Colonic mucosa (tissue), 4 donors: ENCODE measurements at places on chromosomes 6 and 20. TPM values are rescaled to one million over a fixed set of nuclear protein-coding genes. Genes with fewer than 3 reads are reported as not detected.

GRCh38 chr20:2382833-2383232 lies 2.1 kb downstream of the TGM6 start:
- H3K4me1 ChIP-seq, result no peaks in the 10 kb centered on the region
- no peak overlapping the region for H3K27ac ChIP-seq
- no peaks in the 10 kb centered on the region for H3K36me3 ChIP-seq
- no peak overlapping the region for H3K4me3 ChIP-seq

DNA sequence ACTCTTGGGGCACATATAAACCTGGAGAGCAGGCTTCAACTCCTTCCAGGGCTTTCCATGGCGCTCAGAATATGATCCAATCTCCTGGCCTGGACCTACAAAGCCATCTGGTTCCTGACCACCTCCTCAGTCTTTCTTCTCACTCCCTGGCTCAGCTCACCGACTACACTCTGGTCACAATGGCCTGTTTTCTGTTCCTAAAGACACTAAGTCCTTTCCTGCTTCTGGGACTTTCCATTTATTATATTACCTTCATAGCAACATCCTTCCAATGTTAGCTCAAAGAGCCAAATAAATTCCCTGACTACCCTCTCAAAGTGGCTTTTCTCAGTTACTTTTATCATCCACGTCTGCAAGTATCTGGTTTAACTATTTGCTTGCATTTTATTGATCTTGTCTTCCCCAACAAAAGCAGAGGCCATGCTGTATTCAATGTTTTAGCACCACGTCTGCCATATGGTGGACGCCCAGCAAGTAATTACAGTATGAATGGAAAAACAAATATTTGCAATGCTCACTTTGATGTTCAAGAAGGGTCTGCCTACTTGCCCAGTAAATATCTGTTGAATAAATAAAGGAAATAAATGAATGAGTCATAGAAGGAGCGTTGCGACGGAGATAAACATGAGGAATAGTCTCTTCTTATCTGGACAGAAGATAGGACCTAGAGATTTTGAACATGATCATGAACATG lies 328.4 kb downstream of the ESR1 start:
- H3K4me3 ChIP-seq, result no peak overlapping the region
- H3K36me3 ChIP-seq, result no peaks in the 10 kb centered on the region
- no peak for DNase-seq
- H3K27me3 ChIP-seq, result no peaks in the 10 kb centered on the region
- peak overlapping the region; percentile 39 for H3K27ac ChIP-seq

- peaks cover 42% of the 10 kb centered on the region for H3K36me3 ChIP-seq
- no peaks in the 10 kb centered on the region for H3K27me3 ChIP-seq
- no peak overlapping the region for H3K4me3 ChIP-seq
- peaks cover 22% of the 10 kb centered on the region for H3K4me1 ChIP-seq
- DNase-seq, result no peak
- no peak overlapping the region for H3K27ac ChIP-seq
Measured at GRCh38 chr20:64027981-64028685, 7.8 kb upstream of the C20orf204 start.

- no peak overlapping the region for H3K27ac ChIP-seq
- no peaks in the 10 kb centered on the region for H3K4me1 ChIP-seq
- no peak for DNase-seq
- no peaks in the 10 kb centered on the region for H3K27me3 ChIP-seq
- no peaks in the 10 kb centered on the region for H3K36me3 ChIP-seq
Measured at GRCh38 chr20:41776421-41776820, 158.2 kb upstream of the CHD6 start.

DNA sequence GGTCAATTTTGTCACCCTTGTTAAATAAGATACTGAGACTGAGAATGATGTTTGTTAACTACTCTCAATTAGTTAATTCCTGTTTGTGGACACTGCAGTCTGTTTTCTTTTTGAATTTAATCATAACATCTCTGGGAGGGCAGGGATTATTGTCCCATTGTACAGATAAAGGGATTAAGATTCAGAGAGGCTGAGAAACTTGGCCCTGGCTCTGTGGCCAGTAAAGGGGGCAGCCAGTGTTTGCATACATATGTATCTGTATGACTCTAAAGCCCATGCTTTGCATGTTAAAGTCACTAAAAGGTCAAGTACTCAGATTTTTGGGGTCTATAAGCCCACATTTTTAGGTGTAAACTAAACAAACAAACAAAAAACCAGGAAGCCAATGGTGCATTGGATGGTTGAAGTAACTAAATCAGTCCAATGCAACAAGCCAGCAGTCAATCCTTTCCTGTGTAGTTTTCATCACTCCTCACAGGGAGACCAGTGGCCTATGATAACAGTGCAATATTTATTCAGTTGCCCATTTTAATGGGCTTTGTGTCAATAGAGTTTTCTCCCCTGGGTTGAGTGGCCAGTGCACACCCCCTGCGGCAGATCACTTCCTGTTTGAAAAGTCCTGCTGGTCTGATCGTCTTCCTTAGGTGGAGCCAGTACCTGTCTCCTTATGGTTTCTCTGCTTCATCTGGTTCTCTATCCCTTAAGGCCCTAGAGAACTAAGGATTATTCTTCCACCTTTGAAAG lies 106.7 kb downstream of the SLX4IP start:
- no peak overlapping the region for H3K27ac ChIP-seq
- H3K36me3 ChIP-seq, result no peaks in the 10 kb centered on the region
- no peaks in the 10 kb centered on the region for H3K27me3 ChIP-seq
- peaks cover 4% of the 10 kb centered on the region for H3K4me1 ChIP-seq
- H3K4me3 ChIP-seq, result no peak overlapping the region

GRCh38 chr6:10030942-10031537 lies 383.8 kb downstream of the TFAP2A start:
- H3K36me3 ChIP-seq, result no peaks in the 10 kb centered on the region
- no peak overlapping the region for H3K27ac ChIP-seq
- no peak for DNase-seq
- H3K4me1 ChIP-seq, result no peaks in the 10 kb centered on the region

- H3K27me3 ChIP-seq, result no peaks in the 10 kb centered on the region
- H3K27ac ChIP-seq, result no peak overlapping the region
- H3K4me3 ChIP-seq, result no peak overlapping the region
- H3K36me3 ChIP-seq, result no peaks in the 10 kb centered on the region
- no peaks in the 10 kb centered on the region for H3K4me1 ChIP-seq
Measured at GRCh38 chr6:102686461-102686860, 1293.0 kb downstream of the GRIK2 start.

DNA sequence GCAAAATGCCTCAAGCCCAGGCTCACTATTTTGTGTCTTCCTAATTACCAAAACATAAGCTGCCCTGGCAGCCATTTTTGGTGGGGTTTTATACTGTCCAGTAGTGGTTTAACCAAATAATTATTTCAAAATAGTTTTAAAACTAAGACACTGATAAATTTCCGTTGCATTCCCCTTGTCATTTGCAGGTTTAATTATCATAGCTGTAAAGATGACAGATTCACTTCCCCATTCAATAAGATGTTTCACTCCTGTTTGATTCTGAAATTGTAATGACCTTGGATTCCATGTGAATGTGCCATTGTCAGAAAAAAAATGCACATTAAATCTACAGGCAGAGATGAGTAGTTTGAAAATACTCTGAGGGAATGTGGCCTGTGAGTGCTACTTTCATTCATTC lies 172.0 kb downstream of the COL9A1 start:
- H3K27ac ChIP-seq, result no peak overlapping the region
- H3K27me3 ChIP-seq, result no peaks in the 10 kb centered on the region
- no peaks in the 10 kb centered on the region for H3K4me1 ChIP-seq
- no peak for DNase-seq
- H3K36me3 ChIP-seq, result no peaks in the 10 kb centered on the region

- H3K27me3 ChIP-seq, result peaks cover 4% of the 10 kb centered on the region
- no peak overlapping the region for H3K27ac ChIP-seq
- no peaks in the 10 kb centered on the region for H3K36me3 ChIP-seq
- H3K4me3 ChIP-seq, result no peak overlapping the region
Measured at GRCh38 chr6:2507016-2507415, 243.7 kb downstream of the MYLK4 start.

DNA sequence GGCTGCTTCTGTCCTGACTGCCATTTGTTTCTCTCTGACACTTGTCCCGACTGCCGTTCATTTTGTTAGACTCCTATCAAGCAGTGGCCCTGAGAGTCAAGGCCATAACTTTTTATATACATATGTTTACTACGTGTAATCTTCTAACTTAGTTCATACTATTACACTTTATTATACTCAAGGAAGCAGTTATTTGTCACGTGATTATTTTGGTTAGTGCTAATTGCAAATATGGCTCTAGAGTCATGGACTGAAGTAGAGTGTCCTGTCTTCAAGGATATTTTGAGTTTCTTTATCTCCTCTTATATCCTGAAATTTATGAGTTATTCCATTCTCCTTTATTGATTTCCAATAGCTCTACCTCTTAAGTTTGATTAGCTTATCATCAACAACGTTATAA lies 294.2 kb upstream of the RNF217 start:
- no peak overlapping the region for H3K27ac ChIP-seq
- H3K27me3 ChIP-seq, result no peaks in the 10 kb centered on the region
- no peaks in the 10 kb centered on the region for H3K36me3 ChIP-seq
- H3K4me3 ChIP-seq, result no peak overlapping the region
- DNase-seq, result no peak
- H3K4me1 ChIP-seq, result no peaks in the 10 kb centered on the region

DNA sequence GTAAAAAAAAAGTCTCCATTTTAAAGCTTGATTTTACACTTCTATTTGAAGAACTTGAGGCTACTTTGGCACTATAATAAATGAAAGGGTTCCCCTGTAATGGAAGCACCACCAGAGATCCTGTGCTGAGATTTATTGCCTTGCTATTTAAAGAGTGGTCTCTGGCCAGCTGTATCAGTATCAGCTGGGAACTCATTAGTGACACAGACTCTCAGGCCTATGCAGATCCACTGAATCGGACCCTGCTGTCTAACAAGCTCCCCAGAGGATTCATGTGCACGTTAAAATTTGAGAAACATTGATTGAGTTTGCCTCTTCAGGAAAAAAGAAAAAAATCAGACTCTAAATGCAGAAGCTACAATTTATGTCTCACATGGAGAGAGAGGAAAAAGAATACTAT lies 299.9 kb upstream of the BMP2 start:
- no peaks in the 10 kb centered on the region for H3K36me3 ChIP-seq
- H3K4me1 ChIP-seq, result no peaks in the 10 kb centered on the region
- H3K27me3 ChIP-seq, result no peaks in the 10 kb centered on the region

- H3K4me1 ChIP-seq, result no peaks in the 10 kb centered on the region
- H3K36me3 ChIP-seq, result no peaks in the 10 kb centered on the region
- DNase-seq, result no peak
- H3K27me3 ChIP-seq, result no peaks in the 10 kb centered on the region
- H3K4me3 ChIP-seq, result no peak overlapping the region
Measured at GRCh38 chr6:167294241-167294640, 3.1 kb downstream of the UNC93A start.

- no peaks in the 10 kb centered on the region for H3K4me1 ChIP-seq
- no peak for DNase-seq
- no peaks in the 10 kb centered on the region for H3K36me3 ChIP-seq
- H3K27ac ChIP-seq, result no peak overlapping the region
- no peak overlapping the region for H3K4me3 ChIP-seq
- no peaks in the 10 kb centered on the region for H3K27me3 ChIP-seq
Measured at GRCh38 chr6:161068321-161068741, 76.8 kb downstream of the MAP3K4 start.

DNA sequence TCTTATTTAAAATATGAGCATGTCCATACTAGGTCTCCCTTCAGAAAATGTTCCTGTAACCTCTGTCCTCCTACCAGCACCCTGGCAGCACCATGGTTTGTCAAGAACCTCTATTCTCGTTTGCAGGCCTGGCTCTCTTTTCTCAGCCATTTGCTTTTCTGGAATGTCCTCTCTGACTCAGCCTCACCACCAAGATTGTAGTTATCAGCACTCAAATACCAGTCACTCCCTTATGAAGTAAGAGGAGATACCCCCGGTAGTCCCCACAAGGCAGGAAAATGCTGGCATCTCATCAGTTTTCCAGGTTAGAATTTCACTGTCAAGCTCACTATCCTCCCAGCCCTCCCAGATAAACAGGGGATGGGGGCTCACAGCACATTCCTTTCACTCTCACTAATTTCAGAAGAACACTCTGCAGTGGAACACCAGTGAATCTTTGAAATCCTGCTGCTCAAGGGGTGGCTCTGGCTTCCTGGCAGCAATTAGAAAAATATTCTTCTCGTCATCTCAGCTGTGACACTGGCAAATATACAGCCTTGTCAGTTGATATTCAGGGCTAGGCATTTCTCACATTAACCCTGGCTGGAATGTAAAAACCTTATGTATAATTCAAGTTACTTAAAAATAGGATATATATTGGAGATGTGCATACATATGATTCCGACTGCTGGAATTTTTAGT lies 129.2 kb downstream of the TBX18 start:
- H3K27me3 ChIP-seq, result no peaks in the 10 kb centered on the region
- no peaks in the 10 kb centered on the region for H3K4me1 ChIP-seq
- H3K27ac ChIP-seq, result no peak overlapping the region
- no peak for DNase-seq

- H3K27me3 ChIP-seq, result no peaks in the 10 kb centered on the region
- DNase-seq, result peak; percentile 32
- H3K4me3 ChIP-seq, result no peak overlapping the region
- no peaks in the 10 kb centered on the region for H3K4me1 ChIP-seq
- no peaks in the 10 kb centered on the region for H3K36me3 ChIP-seq
Measured at GRCh38 chr6:83867527-83868161, 8.2 kb downstream of the CYB5R4 start.

DNA sequence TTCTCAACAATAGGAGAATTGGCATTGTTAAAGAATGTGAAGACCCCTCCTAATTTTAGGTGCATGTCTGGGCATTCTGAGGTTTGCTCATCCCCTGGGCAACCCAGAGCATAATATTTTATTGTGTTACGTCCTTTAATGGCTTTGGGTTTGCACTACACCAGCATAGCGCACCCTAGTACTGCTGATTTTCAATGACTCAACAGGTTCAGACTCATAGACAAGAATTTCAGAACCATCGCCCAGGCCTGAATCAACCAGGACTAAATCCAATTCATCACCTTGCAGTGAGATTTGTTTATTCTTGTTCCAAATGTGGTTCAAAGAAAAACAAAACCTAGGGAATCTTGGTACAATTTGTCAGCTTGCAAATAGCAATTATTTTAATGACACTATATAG lies 137.8 kb upstream of the PHACTR1 start:
- H3K4me1 ChIP-seq, result no peaks in the 10 kb centered on the region
- H3K36me3 ChIP-seq, result no peaks in the 10 kb centered on the region

DNA sequence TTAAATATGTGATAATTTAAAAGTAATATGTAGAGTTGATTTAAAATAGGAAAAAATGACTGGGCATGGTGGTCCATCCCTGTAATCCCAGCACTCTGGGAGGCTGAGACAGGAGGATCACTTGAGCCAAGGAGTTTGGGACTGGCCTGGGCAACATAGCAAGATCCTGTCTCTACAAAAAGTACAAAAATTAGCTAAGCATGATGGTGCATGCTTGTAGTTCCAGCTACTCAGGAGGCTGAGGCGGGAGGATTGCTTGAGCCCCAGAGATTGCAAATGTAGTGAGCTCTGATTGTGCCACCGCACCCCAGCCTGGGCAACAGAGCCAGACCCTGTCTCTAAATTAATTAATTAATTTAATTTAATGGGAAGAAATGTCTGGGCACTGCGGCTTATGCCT lies 44.2 kb upstream of the CDYL start:
- no peak for DNase-seq
- H3K4me3 ChIP-seq, result no peak overlapping the region
- H3K27ac ChIP-seq, result no peak overlapping the region
- H3K4me1 ChIP-seq, result peaks cover 4% of the 10 kb centered on the region
- H3K27me3 ChIP-seq, result no peaks in the 10 kb centered on the region

- H3K27ac ChIP-seq, result no peak within 1 kb of the TSS
- no peaks in the 10 kb centered on the region for H3K4me1 ChIP-seq
- no peaks in the 10 kb centered on the region for H3K36me3 ChIP-seq
- H3K27me3 ChIP-seq, result no peaks in the 10 kb centered on the region
- H3K4me3 ChIP-seq, result no peak within 1 kb of the TSS
Measured at GRCh38 chr6:73353636-73354593, at the start of gene DPPA5. TSS of gene DPPA5 (minus strand) at chr6:73354276. CDS start at chr6:73354225, 51 bp downstream.

MATN4 gene
- total RNA-seq, result 0.47 TPM

RIPK1 gene
- total RNA-seq, result 30.6 TPM

KHDC1L gene
- not detected for total RNA-seq

MAS1 gene
- not detected for total RNA-seq

KCNK5 gene
- total RNA-seq, result 26.9 TPM

DNAH8 gene
- total RNA-seq, result not detected

BMP6 gene
- total RNA-seq, result 0.62 TPM
